Occipital lobe (tissue), 3 donors: ENCODE measurements at places on chromosomes 13 and 19. TPM values are rescaled to one million over a fixed set of nuclear protein-coding genes. Genes with fewer than 3 reads are reported as not detected.

Gene TMEM147
- 37.4 TPM for total RNA-seq

Gene CEACAM19
- total RNA-seq = 2.0 TPM

Gene FAM83E
- total RNA-seq = 0.47 TPM

Gene HCST
- total RNA-seq = not detected

Gene KIRREL2
- total RNA-seq = 0.94 TPM

Gene ZNF579
- total RNA-seq = 4.2 TPM

Gene ZSCAN18
- total RNA-seq = 87.0 TPM

Gene UQCR11
- 39.6 TPM for total RNA-seq

Gene BLVRB
- 16.5 TPM for total RNA-seq

Gene MISP3
- 1.6 TPM for total RNA-seq

Gene ADM5
- total RNA-seq = 0.78 TPM

Gene MEIS3
- total RNA-seq = 74.6 TPM

Gene C19orf67
- total RNA-seq = not detected

Gene HDGFL2
- total RNA-seq = 32.8 TPM

Gene SIAH3
- total RNA-seq = 9.8 TPM

Gene RFPL4AL1
- not detected for total RNA-seq

Gene GRK1
- total RNA-seq = not detected

Gene RFX1
- total RNA-seq = 1.7 TPM

Gene CDADC1
- 14.8 TPM for total RNA-seq

Gene CGB8
- total RNA-seq = not detected

Gene SPC24
- 6.4 TPM for total RNA-seq

Gene ZNF835
- 7.8 TPM for total RNA-seq

Gene STARD13
- total RNA-seq = 12.3 TPM

Gene MATK
- 22.9 TPM for total RNA-seq

Gene CCL25
- total RNA-seq = 0.31 TPM

Gene TNNT1
- not detected for total RNA-seq

Gene KMT2B
- total RNA-seq = 3.0 TPM

Gene ZNF549
- 18.7 TPM for total RNA-seq

Gene TTYH1
- 74.7 TPM for total RNA-seq

Gene TMEM255B
- under 0.01 TPM for total RNA-seq

Gene FLT1
- 13.7 TPM for total RNA-seq

Gene ZNF177
- total RNA-seq = 11.9 TPM

Gene ADPRHL1
- total RNA-seq = 0.62 TPM

Gene LGALS7B
- total RNA-seq = not detected

Gene ZNF543
- total RNA-seq = 40.7 TPM

Gene PCP2
- total RNA-seq = not detected
